ENCODE measurements at places on chromosomes 16 and 17.

GRCh38 chr16:17408955-17409441 is 61.8 kb downstream of the XYLT1 start:
- DNase-seq = no peak

DNA sequence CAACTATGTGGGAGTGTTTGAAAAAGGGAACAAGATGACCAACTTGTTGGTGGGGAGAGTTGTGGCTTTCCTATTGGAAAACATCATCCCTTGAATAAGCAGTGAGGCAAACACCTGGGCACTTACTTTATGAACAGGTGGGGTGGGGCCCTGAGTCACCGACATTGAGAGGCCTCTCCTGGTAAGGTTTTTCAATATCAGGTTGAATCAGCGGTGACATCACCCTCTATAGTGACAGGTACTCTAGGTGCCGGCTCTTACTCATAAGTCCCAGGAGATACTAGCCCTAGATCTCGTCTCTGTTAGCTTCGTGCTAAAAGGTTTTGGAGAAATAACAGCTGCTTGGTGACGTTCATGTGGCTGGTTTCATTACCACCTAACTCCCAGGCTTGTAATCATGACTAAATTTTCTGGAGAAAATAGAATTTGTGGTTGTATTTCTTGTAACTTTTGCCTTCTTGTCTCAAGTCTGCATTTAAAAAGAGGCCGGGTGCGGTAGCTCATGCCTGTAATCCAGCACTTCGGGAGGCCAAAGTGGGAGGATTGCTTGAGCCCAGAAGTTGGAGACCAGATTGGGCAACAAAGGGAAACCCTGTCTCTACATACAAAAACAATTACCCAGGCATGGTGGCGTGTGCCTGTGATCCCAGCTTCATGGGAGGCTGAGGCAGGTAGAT is 19.3 kb downstream of the CDH1 start:
- DNase-seq = peak; percentile 70

- no peak for DNase-seq
Measured at GRCh38 chr16:71880176-71880575, 3.8 kb downstream of the ZNF821 start.

- DNase-seq = no peak
Measured at GRCh38 chr17:76577876-76578275, 7.8 kb downstream of the ST6GALNAC2 start.

GRCh38 chr16:8656376-8656775 is 18.0 kb upstream of the ABAT start:
- DNase-seq = no peak

GRCh38 chr17:47884905-47885730 is 10.9 kb upstream of the SP2 start:
- no peak for DNase-seq

- DNase-seq = no peak
Measured at GRCh38 chr17:62778990-62779681, 29.0 kb downstream of the MARCHF10 start.

DNA sequence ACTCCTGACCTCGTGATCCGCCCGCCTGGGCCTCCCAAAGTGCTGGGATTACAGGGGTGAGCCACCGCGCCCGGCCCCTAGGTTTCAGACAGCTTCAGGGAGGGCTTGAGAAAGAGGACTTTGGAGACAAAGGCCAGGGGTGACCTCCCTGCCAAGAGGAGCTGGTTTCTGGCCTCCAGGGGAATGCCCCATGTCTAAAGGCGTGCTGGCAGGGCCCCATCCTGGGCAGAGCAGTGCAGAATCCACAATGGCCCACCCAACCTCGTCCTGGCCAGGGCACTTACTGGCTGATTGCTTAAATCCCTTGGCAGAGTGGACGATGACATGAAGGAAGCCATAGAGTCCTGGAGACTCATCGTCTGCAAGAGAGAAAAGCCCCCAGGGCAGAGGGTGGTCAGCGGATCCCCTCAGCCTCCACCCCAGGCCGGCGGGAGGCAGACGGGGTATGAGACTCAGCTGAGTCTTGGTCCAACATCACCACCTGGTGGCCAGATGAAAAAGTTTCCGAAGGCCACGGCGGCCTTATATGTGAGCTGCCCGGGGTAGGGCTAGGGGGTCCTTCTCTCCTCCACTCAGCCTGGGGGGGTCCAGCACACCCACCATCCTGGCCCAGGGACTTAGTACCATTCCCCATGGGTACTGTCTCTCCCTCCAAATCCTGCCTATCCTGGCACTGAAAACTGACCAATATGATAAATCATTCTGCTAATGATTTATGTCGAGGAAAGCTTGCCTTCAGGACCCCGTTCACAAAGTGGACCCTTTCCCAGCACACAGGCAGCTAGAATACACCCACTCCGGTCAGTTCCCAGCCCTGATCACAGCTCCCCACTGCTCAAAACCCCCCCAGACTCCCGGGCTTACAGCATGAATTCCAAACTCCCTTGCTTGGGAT is 59.1 kb downstream of the TIMM22 start:
- peak; percentile 52 for DNase-seq

DNA sequence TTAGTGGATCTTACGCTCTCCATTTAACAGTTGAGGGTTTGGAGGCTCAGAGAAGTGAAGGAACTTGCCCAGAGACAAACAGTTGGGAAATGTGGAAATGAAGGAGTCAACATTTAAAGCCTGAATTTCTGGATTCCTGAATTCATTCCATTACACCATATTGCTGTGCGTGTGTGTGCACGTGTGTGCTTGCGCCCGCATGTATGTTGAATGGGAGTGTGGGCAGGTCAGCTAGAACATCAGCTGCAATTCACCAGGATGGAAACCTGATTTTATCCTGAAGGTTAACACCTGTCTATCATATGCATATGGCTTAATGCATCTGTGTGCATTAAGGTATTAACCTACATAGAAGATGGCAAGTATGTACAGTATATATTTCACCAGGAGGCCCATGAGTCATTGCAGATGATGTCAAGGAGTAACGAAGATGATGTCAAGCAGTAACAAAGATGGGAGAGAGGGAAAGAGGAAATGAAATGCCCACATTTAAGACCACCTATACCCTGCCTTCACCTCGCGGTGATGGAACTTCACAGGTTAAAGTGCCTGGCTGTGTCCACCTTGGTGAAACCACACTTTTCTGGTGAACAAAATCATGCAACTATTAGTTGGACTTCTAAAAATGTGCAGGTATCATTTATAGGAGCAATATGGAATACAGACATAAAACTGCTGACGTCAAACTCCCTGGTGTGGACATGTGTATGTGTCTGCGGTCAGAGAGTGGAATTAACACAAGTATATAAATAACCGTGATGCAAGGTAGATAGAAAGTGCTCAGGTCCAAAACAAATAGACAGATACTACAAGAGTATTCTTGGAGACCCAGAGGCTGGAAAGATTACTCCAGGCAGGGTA is 832 bp upstream of the ADAP2 start:
- DNase-seq = no peak

DNA sequence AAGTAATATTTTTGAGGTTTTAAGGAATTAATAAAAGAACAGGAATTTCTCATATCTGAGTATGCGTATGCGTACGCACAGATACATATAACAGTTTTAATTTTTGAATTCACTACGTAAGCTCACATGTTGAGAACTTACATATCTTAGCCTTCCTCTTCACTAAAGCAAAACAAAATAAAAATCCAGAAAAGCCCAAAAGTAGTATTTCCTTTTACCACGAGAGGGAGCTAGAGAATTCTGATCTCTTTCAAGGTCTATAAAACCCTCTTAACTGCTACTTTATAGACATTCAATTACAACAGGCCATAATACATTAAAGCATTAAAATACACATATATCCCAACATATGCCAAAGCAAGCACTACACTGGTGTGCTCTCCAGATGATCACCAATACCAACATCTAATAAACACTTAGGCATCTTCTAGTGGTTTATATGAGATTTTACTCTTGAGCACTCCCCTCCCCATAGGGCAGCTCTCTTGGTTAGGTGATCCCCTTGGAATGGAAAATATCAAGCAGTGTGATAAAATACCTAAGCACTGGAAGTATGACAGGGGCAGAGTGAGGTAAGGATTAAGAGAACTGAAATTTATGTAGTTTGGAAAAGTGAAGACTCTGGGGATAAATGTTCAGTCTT is 94.0 kb downstream of the SKAP1 start:
- no peak for DNase-seq

DNA sequence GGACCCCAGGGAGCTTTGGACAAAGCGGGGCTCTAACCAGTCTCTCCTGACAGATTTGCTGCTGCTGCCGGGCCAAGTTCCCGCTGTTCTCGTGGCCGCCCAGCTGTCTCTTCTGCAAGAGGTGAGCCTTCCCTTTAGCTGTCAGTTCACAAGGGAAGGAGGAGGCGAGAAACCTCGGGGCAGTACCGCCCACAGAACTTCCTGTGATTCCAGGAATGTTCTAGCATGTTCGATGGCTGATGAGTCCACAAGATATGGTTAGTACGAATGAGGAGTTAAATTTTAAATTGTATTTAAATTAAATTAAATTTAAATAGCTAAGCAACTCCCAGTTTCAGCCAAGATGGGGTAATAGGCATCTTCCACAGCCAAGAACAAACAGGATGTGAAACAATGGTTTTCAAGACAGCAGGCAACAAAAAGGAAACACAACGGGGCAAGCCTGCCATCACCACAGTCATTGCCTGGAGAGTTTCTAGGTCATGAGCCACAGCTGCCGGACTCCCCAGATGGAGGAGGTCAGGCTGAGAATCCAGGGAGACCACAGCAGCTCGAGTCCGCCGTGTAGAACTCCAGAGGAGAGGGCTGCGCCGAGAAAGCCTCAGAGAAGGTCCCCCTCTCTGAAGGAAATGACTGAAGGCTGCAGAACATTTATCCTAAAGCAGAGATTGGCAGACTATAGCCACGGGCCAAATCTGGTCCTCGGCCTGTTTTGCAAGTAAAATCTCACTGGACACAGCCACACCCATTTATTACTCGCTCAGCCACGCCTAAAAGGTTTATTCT is 9.5 kb upstream of the TCF25 start:
- no peak for DNase-seq

- DNase-seq = no peak
Measured at GRCh38 chr16:65598621-65599020, 476.8 kb upstream of the CDH11 start.

DNA sequence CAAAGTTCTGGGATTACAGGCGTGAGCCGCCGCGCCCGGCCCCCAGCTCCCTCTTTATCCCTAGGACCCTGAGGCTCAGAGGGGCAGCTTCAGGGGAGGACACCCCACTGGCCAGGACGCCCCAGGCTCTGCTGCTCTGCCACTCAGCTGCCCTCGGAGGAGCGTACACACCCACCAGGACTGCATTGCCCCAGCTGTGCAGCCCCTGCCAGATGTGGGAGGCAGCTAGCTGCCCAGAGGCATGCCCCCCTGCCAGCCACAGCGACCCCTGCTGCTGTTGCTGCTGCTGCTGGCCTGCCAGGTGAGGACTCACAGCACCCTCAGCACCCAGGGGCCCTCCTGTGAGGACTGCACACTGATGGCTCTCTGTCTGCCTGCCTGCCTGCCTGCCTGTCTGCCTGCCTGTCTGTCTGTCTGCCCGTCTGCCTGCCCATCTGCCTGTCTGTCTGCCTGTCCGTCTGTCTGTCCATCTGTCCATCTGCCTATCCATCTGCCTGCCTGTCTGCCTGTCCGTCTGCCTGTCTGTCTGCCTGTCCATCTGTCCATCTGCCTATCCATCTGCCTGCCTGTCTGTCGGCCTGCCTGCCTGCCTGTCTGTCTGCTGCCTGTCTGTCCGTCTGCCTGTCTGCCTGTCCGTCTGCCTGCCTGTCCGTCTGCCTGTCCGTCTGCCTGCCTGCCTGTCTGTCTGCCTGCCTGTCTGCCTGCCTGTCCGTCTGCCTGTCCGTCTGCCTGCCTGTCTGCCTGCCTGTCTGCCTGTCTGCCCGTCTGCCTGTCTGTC is 5.0 kb downstream of the GCGR start:
- DNase-seq = no peak

GRCh38 chr16:23587726-23588125 is 8.4 kb downstream of the NDUFAB1 start:
- no peak for DNase-seq

- DNase-seq = no peak
Measured at GRCh38 chr17:6101706-6102105, 31.5 kb downstream of the WSCD1 start.

DNA sequence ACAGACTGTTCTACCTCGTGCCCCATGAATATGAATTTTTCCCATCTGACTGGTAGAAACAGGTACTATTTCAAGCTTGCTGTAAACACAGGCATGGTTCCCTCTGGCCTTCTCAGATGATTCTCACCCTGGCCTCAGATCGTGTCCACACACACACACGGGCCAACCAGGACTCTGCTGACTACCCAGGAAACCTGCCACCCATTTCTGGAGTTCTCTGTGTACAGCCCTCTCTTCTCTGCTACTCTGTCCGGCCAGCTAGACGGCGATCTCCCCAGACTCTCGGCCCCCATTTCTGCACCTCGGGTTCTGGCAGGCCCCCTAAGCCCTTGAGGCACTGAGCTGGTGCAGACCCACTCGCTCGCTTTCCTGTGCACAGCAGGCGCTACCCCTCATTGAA is 31.2 kb downstream of the RPA1 start:
- DNase-seq = no peak

GRCh38 chr17:7045492-7046126 is 1.7 kb upstream of the SLC16A11 start:
- DNase-seq = no peak

DNA sequence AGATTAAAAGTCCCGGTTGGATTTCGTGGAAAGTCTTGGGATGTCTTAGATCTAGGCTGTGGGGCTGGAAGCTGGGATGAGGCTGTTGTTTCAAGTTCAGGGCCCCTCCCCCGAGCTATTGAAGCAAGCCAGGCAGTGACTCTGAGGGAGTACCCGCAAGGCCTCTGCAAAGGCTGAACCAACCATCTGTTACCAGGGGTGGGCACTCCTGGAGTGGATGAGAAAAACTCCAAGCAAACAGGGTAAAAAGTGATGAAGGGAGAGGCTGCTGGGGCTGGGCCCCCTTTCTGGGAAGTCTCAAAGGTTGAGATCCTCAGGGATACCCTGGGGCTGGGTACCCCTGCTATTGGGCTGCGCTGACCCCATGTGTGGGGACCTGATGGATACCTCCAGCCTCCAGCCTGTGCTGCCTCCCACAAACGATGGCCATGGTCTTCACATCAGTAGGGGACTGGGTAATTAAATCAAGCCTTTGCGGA is 82.4 kb upstream of the KIFC3 start:
- no peak for DNase-seq

- DNase-seq = no peak
Measured at GRCh38 chr16:57106767-57107166, 14.4 kb downstream of the CPNE2 start.

DNA sequence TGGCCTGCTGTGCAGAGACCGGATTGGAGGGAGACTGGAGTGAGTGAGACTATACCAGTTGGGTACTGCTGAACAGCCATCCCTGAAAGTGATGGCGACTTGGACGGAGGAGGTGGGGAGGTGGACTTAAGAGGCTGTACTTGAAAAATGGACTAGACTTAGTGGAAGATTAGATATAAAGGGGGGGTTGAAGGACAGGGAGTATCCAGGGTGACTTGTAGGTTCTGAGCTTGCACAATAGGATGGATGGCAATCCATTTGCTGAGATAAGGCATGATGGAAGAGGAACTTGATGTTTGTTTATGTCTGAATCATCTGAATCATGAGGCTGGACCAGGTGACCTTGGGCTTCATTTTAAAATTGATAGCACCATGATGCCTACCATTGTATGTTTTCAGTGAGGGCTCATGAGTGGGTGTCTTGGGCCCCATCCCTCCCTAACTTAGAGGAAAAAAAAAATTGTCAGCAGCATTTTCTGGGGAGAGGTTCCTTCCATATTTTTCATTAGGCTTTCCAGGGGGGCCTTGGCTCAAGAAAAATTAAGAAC is 41.2 kb downstream of the PRKCA start:
- DNase-seq = no peak

- no peak for DNase-seq
Measured at GRCh38 chr16:12502676-12503075, 301.0 kb downstream of the CPPED1 start.
